ENCODE measurements at places on chromosomes 12 and 14.

- no peak for DNase-seq
Measured at GRCh38 chr12:82461836-82462235, 103.5 kb downstream of the METTL25 start.

- DNase-seq, result no peak
Measured at GRCh38 chr12:27464220-27464554, 17.7 kb downstream of the SMCO2 start.

DNA sequence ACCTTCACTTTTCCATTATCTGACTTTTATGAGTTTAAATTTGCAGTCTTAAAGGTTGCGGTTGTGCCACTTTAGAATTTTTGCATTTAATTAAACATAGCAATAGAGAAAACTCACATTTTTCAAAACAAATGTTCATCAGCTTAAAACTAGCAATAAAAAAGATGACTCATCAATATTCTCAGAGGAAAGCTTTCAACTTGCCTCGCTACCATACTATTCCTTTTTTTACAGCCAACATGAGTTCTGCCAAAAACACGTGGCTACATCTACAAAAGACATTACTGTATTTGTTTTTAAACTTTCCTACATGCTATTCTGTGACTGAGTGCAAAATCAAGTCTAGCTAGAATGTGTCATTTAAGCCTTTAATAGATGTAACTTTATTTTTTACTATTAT is 497.1 kb downstream of the RPS29 start:
- no peak for DNase-seq

- peak; percentile 3 for DNase-seq
Measured at GRCh38 chr12:89181271-89181920, 170.9 kb downstream of the DUSP6 start.

- DNase-seq, result no peak
Measured at GRCh38 chr12:52024845-52025230, 18.1 kb downstream of the TAMALIN start.

GRCh38 chr12:115096588-115097397 is 412.8 kb upstream of the TBX3 start:
- DNase-seq, result no peak

DNA sequence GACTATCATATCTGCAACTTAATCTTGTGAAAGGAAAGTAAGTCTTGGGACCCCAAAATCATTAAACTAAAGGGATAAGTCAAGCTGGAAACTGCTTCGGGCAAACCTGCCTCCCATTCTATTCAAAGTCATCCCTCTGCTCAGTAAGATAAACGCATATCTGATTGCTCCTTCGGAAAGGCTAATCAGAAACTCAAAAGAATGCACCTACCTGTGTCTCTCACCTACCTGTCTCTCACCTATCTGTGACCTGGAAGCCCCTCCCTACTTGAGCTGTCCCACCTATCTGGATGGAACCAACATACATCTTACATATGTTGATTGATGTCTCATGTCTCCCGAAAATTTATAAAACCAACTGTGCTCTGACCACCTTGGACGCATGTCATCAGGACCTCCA is 19.9 kb downstream of the SEC23A start:
- DNase-seq, result no peak

DNA sequence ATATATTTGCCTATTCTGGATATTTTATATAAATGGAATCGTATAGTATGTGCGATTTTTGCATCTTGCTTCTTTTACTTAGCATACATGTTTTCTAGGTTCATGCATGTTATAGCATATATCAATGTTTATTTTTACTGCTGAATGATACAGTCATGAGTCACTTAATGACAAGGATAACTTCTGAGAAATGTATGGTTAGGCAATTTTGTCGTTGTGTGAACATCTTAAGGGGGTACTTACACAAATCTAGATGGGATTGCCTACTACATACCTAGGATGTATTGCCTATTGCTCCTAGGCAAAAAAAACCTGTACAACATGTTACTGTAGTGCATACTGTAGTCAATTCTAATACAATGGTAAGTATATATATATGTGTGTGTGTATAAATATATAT is 8.8 kb downstream of the USP15 start:
- DNase-seq, result no peak

GRCh38 chr14:74671789-74672188 is 41.1 kb downstream of the AREL1 start:
- peak; percentile 73 for DNase-seq

DNA sequence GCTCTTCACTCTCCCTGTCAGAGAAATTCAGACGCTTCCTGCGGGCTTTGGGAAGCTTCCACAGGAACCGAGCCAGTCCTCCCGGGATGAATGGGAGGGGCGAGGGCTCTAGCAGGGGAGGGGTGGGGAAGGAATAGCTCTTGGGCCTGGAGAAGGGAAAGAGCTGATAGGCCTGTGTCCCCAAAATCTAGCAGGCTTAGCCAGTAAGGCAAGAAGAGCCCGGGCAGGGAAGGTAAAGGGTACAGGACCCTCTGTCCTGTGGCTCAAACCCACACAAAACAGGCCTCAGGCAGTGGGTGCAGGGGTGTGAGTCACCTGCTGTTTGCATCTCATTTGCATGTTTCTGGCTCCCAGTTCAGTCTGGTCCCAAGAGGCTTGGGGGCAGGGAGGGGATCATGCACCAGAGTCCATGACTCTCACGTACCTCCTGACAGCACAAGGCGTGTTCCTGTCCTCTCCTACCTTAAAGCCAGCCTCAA is 8.7 kb upstream of the SMUG1 start:
- DNase-seq, result no peak

- DNase-seq, result no peak
Measured at GRCh38 chr14:74407801-74408154, 18.2 kb downstream of the SYNDIG1L start.

DNA sequence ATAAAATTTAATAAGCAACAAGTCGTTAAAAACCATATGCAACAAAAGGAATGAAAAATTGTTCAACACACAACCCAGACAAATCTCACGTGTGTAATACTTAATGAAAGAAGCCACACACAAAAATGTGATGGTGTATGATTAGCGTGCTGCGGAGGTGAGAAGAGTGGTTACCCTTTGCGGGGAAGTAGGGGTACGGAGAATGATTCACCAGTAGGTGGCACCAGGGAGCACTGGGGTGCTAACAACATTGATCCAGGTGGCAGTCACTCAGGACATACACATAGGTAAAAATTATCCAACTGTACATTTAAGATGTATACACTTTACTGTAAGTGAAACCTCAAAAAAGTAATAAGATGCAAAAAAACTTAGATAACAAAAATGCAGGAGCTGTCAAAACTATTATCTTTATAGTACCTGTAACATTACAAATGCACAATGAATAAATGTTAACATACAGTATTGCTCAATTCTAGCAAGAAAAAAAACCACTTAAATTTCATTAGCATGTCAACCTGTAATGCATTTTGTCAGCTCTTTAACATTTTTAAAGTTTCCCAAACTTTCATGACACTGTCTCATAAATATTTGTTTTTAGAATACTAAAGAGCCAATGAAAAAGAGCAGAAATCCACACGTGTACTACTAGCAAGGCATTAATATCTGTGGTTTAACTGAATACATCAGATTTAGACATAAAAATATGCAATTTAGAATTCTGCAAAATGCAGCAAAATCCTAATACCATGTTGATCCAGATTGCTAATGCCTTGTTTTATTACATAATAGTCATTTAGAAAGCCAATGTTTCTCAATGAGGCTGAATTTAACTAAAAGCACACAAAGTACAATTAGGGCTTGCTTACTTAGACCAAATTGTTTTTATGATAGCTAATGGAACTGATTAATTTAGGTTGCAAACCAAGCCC is 46.7 kb downstream of the TMCC3 start:
- no peak for DNase-seq

DNA sequence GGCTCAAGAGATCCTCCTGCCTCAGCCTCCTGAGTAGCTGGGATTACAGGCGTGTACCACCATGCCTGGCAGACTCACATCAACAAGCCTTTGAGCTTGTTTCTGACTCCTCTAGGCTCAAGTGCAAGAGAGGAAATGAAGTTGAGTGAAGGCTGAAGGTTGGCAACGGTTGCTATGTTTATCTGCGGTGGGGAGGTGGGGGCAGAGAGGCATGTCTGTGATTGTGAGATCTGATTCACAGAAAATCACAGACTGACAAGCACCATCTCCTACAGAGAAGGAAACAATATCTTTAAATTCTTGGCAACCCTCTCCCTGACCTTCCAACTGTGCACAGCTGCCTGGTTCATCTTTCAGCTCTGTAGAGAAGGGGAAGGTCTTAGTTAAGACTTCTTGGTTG is 22.1 kb upstream of the NINJ2 start:
- peak; percentile 27 for DNase-seq
